ENCODE measurements at places on chromosomes 2 and 18. TPM values are rescaled to one million over a fixed set of nuclear protein-coding genes. Genes with fewer than 3 reads are reported as not detected.

MTIF2 gene
- 21.0 TPM for polyA plus RNA-seq

DUSP19 gene
- polyA plus RNA-seq = 3.5 TPM

- H3K27me3 ChIP-seq = no peaks in the 10 kb centered on the region
- no peak for DNase-seq
- H3K4me3 ChIP-seq = no peak overlapping the region
- no peaks in the 10 kb centered on the region for H3K4me1 ChIP-seq
- no peaks in the 10 kb centered on the region for H3K36me3 ChIP-seq
- H3K27ac ChIP-seq = no peak overlapping the region
These were observed 85.4 kb upstream of the HS6ST1 start for GRCh38 chr2:128403814-128404708.

DNA sequence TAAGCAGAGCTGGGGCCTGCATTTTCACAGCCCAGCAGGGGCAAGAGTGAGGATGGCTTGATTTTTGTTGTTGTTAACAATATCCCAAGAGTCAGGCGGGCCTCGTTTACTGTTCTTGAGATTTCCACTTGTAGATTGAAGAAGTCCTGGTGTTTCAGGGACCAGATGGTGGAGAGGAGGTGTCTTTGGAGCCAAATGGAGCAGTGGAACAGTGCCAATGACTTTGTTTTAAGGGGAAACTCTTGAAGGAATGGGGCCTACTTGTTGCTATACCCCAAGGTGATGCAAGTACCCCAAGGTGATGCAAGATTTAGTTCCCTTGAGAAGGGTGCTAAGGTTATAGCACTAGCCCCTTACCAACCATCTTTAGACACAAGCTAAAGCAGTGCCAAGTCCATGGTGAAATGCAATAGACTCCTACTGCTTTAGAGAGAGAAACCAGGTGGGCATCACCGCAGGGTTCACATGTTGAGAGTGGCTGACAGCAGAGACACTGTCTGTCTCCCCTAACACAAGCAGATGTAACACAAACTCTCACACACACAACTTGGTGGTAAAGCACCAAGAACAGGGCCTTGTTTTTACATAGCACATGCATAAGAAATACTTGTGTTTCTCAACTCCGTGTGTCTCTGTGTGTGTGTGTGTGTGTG, 44.0 kb downstream of the HK2 start:
- H3K4me3 ChIP-seq = no peak overlapping the region
- H3K36me3 ChIP-seq = no peaks in the 10 kb centered on the region
- DNase-seq = no peak
- peaks cover 15% of the 10 kb centered on the region for H3K4me1 ChIP-seq
- no peaks in the 10 kb centered on the region for H3K27me3 ChIP-seq

DNA sequence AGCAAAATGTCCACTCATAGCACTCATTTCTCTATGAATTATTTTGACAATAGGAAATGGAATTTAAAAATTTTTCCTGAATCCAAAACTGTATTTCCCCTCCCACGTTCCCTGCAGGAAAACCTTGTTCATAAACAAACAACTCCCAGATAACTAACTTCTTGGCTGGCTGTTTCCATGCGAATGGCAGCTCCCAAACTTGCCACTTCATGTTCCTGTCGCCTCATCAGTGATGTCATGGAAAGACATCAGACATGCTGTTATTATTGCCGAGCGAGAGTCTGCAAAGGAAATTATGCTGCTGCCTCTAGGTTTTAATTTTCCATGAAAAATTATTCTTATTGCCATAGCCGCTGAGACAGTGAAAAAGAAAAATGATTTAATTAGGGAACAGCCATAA, 117.0 kb upstream of the RIOK3 start:
- H3K27me3 ChIP-seq = no peaks in the 10 kb centered on the region
- H3K4me1 ChIP-seq = peaks cover 14% of the 10 kb centered on the region
- peak; percentile 80 for DNase-seq
- H3K27ac ChIP-seq = peak overlapping the region; percentile 31
- H3K4me3 ChIP-seq = no peak overlapping the region
- no peaks in the 10 kb centered on the region for H3K36me3 ChIP-seq

- no peak overlapping the region for H3K4me3 ChIP-seq
- no peak overlapping the region for H3K27ac ChIP-seq
- DNase-seq = peak; percentile 26
- no peaks in the 10 kb centered on the region for H3K36me3 ChIP-seq
These were observed 213.4 kb downstream of the CDCA7 start for GRCh38 chr2:173568054-173568453.

- no peaks in the 10 kb centered on the region for H3K27me3 ChIP-seq
- H3K4me1 ChIP-seq = peaks cover 12% of the 10 kb centered on the region
- H3K27ac ChIP-seq = no peak overlapping the region
- no peaks in the 10 kb centered on the region for H3K36me3 ChIP-seq
- H3K4me3 ChIP-seq = no peak overlapping the region
These were observed 16.5 kb downstream of the SDC1 start for GRCh38 chr2:20208476-20208859.

- no peak overlapping the region for H3K27ac ChIP-seq
- DNase-seq = no peak
These were observed 44.5 kb downstream of the LRATD1 start for GRCh38 chr2:14677039-14677438.

RUFY4 gene
- 0.98 TPM for polyA plus RNA-seq

GRCh38 chr2:227613272-227613660, 1.4 kb downstream of the SCYGR3 start:
- DNase-seq = no peak
- H3K4me1 ChIP-seq = no peaks in the 10 kb centered on the region
- no peaks in the 10 kb centered on the region for H3K27me3 ChIP-seq

DNA sequence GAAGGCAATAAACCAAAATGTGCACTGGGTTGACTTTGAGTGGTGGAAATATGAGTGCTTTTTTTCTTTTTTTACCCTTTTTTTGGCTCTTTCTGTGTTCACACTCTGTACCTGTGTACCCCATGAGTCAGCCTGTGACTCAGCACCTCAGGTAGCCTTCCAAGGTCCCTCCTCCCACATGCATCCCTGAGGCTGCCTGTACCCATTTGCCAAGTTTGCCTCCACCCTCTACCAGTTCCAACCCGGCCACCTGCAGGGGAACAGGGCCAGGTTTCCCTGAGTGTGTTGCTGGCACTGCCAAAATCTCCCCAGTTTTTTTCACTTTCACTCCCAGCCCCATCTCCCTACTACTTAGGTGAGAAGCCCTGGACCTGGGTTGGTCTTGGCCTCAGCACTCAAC, 14.0 kb downstream of the CXCR1 start:
- H3K27ac ChIP-seq = no peak overlapping the region
- DNase-seq = no peak
- no peaks in the 10 kb centered on the region for H3K27me3 ChIP-seq
- no peaks in the 10 kb centered on the region for H3K36me3 ChIP-seq

GCG gene
- polyA plus RNA-seq = not detected

- no peak overlapping the region for H3K27ac ChIP-seq
- no peaks in the 10 kb centered on the region for H3K27me3 ChIP-seq
- no peak for DNase-seq
- H3K4me3 ChIP-seq = no peak overlapping the region
- H3K4me1 ChIP-seq = no peaks in the 10 kb centered on the region
These were observed 40.5 kb downstream of the SCN9A start for GRCh38 chr2:166335284-166335683.

GRCh38 chr2:44895061-44895460, 46.4 kb upstream of the SIX3 start:
- H3K27ac ChIP-seq = no peak overlapping the region
- H3K4me3 ChIP-seq = no peak overlapping the region
- H3K36me3 ChIP-seq = no peaks in the 10 kb centered on the region
- no peak for DNase-seq
- peaks cover 2% of the 10 kb centered on the region for H3K27me3 ChIP-seq

DNA sequence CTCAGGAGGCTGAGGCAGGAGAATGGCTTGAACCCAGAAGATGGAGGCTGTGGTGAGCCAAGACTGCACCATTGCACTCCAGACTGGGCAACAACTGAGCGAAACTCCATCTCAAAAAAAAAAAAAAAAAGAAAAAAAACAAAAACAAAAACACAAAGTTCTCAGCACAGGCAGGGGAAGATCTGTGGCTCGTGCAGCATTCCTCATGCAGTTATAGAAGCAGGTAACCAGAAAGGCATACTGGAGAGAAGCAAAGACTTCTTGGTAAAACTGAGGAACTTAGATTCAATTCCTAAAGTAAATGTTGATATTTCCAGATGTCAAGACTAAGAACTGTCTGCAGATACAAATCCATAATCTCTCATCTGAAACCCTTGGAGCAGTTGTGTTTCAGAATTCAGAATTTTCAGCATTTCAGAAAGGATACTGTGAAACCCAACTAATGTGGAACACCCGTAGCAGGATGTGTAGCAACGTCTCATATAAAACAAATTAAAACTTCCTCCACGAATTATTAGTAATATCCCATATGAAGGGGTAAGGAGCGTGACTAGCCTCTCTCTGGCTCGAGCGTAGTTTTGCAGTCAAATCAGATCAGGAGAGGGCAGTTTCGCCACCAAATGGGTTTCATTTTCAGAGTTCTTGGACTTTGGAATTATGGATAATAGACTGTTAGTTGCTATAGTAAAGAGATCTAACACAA, 13.2 kb upstream of the SLC25A52 start:
- H3K4me1 ChIP-seq = no peaks in the 10 kb centered on the region
- no peak for DNase-seq
- H3K36me3 ChIP-seq = no peaks in the 10 kb centered on the region
- H3K27ac ChIP-seq = no peak overlapping the region

DNA sequence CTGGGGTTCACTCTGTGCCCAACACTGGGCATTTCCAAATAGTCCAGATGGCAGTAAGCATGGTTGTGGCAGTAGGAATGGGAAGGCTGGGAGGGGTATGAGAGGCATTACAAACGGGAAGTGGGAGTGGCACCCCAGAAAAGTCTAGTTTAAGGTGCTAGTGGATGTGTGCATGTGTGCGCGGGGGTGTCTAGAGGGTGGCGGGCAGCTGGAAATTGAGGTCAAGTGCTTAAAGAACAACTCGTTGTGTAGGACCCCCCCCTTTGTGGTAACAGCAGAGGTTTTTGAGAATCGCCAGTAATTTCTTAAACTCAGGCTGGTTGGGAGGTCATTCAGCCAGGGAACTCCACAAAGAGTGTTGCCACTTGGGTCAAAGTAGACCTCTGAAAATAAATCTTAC, 69.9 kb downstream of the RHBDD1 start:
- H3K4me1 ChIP-seq = no peaks in the 10 kb centered on the region
- no peaks in the 10 kb centered on the region for H3K27me3 ChIP-seq
- no peaks in the 10 kb centered on the region for H3K36me3 ChIP-seq

NDC80 gene
- 1.2 TPM for polyA plus RNA-seq

GRCh38 chr2:158715357-158715756, 79.8 kb upstream of the DAPL1 start:
- H3K27me3 ChIP-seq = no peaks in the 10 kb centered on the region
- H3K36me3 ChIP-seq = no peaks in the 10 kb centered on the region
- no peaks in the 10 kb centered on the region for H3K4me1 ChIP-seq

GRCh38 chr2:60411295-60411694, 142.2 kb downstream of the BCL11A start:
- no peak overlapping the region for H3K4me3 ChIP-seq
- H3K27ac ChIP-seq = no peak overlapping the region
- no peaks in the 10 kb centered on the region for H3K36me3 ChIP-seq
- no peaks in the 10 kb centered on the region for H3K27me3 ChIP-seq

All from adrenal gland (tissue), 19 donors.